Activated CD4-positive, alpha-beta memory T cell treated with anti-CD3 and anti-CD28 coated beads for 36 hours (primary cell): ENCODE measurements at places on chromosomes 16 and 17. TPM values are rescaled to one million over a fixed set of nuclear protein-coding genes. Genes with fewer than 3 reads are reported as not detected.

The SREBF1 gene
- total RNA-seq = 93.7 TPM

The GNAO1 gene
- 1.4 TPM for total RNA-seq

The HSD11B2 gene
- total RNA-seq = 0.71 TPM

The CPNE2 gene
- total RNA-seq = 8.1 TPM

The DPEP3 gene
- not detected for total RNA-seq
